CD4-positive, alpha-beta T cell treated with Interleukin-4 for 4 hours (primary cell): ENCODE measurements at places on chromosomes 3 and 15.

GRCh38 chr15:66822114-66822513 lies 120.1 kb downstream of the SMAD6 start:
- no peak for DNase-seq

GRCh38 chr3:57226176-57226575 lies 1.4 kb upstream of the APPL1 start:
- no peak for DNase-seq

DNA sequence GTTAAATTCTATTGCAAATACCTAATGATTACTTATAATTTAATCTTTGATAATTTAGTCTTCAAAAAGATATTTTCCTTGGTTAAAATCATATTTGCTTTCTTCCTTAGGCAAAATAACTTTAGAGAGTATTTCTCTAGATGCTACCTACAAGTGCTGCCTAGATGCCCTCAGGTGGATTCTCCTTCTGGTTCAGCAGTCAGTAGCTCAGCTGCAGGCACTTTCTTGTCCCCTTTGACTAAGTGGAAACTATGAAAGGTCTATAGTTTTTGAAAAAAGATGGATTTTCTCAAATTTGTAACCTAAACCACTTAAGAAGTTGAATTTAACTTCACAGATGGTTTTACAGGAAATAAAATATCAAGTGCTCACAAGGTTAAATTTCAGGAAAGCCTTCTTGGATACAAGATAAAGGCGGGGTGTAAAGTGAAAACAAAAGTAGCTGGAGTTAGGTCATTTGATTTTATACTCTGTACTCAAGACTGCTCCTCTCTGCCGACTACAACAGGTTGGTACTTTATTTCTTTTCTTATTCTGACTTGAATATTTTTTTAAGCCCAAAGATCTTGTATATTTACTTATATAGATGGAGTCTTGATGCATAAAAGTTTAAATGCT lies at the start of gene ACKR4:
ACKR4 (plus strand) TSS at position 455 of the 618 bp plus-strand sequence. CDS start 3,128 bp downstream, outside the sequence.
- DNase-seq: no peak

GRCh38 chr15:75090388-75090734 lies 67.0 kb downstream of the PPCDC start:
- no peak for DNase-seq
